ENCODE measurements at places on chromosomes 2 and 18.

DNA sequence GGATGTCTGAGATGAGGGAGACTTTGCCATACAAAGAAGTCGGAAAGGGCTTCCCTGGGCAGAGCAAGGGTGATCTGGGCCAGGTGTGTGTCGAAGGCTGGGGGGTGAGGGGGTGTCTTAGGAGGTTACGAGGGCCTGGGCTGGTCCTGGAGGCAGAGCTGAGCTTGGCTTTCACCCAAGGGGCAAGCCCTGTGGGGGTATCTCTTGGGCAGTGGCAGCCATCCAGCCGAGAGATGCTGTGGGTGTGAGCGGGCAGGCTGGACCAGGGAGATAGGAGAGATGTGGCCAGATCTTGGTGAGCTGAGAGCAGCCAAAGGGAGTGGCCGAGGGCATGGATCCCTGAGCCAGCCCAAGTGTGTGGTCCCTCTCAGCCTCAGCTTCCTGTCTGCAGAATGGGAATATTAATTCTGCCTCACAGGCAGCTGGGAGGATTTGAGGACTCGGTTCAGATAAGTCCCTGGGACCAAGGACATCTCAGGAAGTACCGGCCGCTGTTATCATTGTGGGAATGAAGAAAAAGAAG, 33.0 kb downstream of the MAL start:
- DNase-seq, result no peak

DNA sequence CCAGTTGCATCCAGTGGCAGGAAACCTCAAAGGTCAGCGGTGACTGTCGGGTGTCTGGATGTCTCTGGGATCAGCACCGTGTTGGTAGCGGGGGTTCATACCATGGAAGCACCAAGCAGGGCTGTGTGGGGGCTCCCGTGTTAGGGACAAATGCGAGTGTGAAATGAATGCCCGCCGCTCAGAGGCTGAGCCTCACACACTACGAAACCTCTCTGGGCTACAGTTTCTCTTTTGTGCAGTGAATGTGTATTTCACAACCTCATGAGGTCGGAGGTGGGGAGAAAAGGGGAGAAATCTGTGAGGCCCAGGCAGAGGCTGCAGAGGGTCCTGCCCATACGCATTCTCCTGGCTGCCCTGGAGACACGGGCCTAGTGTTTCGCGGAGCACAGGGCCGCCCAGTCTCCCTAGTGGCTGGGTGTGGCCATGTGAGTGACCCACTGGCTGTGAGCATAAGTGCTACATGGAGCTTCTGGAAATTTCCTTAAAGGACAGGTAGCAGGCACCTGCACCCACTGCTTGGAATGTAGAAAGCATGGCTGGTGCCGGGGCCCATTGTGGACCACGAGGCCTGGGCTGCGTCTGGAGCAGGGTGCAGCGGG, 138.0 kb upstream of the GLI2 start:
- no peak for DNase-seq

DNA sequence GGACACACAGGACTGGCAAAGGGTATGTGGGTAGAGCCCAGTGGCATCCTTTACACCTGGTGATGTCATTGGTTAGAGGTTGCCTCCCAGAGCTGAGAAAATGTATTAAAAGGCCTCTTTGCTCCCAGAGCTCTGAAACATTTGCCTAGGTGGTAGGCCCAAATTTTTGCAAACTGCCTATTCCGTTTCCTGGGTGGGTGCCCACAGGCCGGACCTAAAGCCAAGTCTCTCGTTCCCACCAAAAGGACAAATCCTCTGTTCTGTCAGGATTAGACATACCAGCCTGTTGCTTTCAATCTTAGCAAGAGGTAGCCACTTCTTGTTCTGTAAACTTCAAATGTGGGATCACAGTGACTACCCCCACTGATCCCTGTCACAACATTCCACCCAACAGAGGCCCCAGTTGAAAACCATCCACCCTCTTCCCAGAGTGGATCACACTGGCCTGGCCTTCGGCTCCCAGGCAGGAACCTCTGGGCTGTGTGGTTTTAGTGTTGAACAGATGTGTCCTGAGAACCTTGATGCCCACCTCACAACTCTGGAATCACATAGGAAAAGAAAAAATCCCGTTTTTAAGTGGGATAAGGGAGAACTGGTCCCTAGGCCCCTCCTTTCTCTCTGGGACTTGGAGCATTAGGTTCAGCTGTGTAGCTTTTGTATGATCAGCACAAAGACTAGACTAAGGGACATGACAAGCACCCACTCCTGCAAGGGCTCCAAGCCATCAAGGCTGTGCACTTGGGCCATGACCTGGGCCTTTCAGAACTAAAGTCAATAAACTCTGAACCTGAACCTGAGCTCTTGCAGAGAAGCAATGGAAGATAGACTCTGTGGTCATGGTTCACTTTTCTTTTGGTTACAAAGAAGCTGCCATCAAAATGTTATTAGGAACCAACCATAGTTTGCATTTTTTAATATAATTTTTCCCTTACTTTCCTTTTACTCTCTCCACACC, 211.3 kb downstream of the CYP26B1 start:
- no peak for DNase-seq

GRCh38 chr2:144040834-144041233, 479.1 kb downstream of the ZEB2 start:
- DNase-seq, result no peak

- no peak for DNase-seq
Observed at GRCh38 chr2:177578454-177578853, 185.9 kb downstream of the AGPS start.

- peak; percentile 96 for DNase-seq
Observed at GRCh38 chr2:96739633-96740428, at the start of gene LMAN2L. Gene LMAN2L (minus strand): TSS chr2:96740064. CDS start chr2:96740040, 24 bp downstream.

GRCh38 chr2:176432434-176432833, 163.2 kb downstream of the MTX2 start:
- no peak for DNase-seq

DNA sequence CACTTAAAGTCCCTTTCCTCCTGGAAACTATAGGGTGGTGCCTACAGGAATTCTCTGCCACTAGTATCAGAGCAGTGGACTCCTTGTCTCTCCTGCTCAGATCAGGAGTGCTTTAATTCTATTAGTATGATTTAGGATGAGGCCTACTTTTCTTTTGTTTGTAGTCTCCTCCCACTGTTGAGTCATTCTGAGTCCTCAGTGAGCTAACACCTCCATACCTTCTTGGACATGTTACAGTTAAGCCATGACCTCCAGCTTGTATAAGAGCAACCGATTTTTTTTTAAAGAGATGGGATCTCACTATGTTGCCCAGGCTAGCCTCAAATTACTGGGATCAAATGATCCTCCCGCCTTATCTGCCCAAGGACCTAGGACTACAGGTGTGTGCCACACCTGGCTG, 48.7 kb upstream of the OTOF start:
- no peak for DNase-seq

DNA sequence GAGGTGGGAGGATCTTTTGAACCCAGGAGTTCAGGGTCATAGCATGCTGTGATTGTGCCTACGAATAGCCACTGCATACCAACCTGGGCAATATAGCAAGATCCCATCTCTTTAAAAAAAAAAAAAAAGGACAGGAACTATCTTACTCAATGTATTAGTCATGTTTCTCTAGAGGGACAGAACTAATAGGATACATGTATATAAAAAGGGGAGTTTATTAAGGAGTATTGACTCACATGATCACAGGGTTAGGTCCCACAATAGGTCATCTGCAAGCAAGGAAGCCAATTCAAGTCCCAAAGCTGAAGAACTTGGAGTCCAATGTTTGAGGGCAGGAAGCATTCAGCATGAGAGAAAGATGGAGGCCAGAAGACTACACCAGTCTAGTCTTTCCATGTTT, 18.8 kb upstream of the CASP10 start:
- DNase-seq, result no peak

GRCh38 chr18:75377926-75378325, 49.6 kb downstream of the SMIM21 start:
- DNase-seq, result no peak

DNA sequence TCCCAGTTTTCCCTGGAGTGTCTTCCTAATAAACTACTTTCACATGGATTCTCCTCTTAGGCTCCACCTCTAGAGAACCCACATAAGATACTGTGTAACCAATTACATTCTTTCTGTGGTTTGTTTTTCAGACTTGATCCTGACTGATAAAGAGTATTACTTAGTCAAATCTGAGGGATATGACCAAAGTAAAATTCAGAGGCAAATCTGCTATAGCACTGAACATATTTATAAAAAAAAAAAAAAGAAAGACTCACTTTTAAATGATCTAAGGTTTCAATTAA, 13.9 kb downstream of the CKAP2L start:
- no peak for DNase-seq

DNA sequence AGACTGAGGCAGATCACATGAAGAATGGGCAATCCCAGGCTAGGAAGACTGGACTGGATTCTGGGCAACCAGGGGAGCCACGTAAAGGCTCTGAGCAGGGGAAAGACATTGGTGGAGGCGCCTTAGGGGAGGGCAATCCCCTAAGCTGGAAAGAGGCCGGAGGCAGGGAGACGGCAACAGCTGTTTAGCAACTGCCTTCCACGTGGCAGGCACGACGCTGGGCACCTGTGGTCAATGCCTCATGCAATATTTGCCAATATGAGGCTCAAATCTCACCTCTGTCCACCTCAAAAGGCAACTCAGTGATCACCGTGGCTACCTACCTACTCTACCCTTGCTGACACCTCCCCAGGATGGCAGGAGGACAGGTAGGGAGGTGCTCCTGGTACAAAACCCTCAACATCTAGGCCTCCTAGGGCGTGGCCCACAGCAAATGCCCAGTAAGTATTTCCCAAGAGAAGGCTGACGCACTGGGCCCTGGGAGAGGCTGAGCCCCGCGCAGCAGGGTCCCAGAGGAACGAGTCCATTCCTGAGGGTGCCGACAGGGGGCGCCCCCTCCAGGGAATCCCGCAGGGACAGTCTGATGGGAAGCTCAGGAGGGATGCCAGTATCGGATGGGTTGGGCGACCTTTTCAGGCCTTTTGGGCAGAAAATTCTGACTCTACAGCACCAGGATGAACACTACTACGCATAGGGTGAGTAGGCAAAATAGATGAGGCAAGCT, 8.9 kb downstream of the BOLA3 start:
- DNase-seq, result no peak

DNA sequence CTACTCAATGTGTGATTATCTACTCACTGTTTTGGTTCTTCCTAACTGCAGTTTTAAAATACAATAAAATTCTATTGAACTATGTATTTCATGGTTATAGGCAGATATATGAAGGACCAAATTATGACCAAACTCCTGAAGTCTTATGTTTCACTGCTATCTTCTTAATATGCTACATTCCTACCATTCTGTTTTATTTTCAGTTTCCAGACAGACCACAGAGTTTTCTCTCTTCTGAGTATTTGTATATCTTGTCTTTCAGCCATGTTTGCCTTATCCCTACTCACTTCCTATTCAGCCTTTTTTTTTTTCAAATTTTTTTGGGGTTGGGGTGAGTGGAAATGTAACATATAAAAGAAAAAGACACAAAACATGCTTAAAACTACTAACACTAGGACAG, 6.3 kb downstream of the RFTN2 start:
- no peak for DNase-seq

DNA sequence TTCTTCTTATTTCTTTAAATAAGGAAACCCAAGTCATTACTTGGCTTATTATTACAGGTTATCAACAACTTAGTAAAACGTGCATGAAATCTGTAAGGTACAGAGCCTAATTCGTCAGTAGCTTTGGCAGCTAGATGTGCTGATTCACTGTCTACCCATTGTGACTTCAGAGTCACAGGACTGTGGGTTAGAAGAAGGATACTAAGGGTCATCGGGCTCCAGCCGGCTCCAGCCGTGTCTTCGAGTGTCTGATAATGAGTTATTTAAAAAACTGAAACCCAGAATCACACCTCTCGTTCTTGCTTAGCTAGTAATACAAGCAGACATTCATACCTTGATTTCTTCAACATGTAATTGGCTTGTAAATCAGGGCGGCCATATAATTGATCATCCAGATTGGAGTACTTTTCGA, 170.5 kb downstream of the FMNL2 start:
- DNase-seq, result no peak

GRCh38 chr18:4433717-4434116, 21.4 kb downstream of the DLGAP1 start:
- no peak for DNase-seq

- no peak for DNase-seq
Observed at GRCh38 chr2:117875786-117876185, 61.3 kb downstream of the DDX18 start.

DNA sequence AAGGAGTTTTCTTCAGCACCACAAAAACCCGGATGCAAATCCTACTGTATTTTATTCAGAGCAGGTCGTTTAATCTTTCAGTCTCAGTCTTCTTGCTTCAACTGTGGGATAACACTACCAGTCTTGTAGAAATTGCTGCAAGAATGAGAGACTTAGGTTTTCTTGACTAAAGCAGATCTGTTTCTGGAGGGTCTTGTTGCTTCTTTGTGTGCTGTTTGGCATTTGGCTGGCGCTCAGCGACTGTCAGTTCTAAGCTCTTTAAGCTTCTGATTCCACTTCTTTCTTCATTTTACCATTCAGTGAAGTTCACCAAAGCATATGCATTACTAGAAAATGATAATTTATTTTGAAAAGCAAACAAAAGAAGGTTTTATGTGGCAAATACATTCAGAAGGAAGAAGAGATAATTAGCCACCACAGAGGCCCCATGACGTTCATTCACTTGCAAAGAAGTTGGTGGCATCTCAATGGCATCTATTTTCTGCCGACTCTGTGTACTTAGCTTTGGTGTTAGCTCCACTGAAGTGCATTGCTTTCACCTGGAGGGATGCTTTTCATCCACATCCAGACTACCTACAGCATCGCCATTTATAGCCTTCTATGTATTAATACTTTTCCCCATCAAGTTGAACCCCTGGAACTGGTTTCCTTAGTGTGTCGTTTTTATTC, 53.7 kb downstream of the TRIB2 start:
- DNase-seq, result no peak

DNA sequence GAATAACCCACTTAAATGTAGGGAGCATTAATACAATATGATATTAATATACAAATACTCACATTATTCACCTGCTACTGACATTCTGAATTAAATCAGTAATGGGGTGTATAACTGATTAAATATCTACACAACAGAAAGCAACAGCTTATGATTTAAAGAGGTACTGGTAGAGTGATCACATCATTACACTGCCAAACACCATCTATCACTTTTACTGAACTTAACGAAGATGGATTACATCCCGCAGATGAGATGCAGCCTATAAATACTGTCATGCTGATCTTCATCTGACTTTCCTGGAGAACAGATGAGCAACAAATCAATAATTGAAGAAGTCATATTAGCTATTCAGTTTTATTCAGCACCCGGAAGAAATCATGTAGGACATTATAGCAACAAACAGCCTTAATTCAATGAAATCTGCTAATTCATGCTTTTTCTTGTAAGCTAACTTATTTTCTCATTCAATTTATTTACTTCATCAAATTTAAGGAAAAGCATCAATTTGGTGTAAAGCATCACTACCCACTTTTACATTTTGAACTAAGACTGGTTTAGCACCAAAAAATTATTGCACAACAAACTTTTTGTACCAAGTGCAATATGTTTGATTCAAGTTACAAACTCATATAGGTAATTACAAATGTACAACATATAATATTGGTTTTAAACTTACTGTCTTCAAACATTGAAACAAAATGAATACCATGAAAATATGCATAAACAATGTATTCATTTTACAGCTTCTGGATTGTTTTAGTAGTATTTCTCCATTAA, 1509.0 kb downstream of the LRP1B start:
- DNase-seq, result no peak

GRCh38 chr2:234287650-234288049, 209.2 kb downstream of the ARL4C start:
- DNase-seq, result no peak

Measured in NK-92 treated with Interleukin-12 subunit alpha and Interleukin-12 subunit beta, amount 100 ng/mL, for 24 hours (cell line).